ENCODE measurements at places on chromosomes 5 and 9.

DNA sequence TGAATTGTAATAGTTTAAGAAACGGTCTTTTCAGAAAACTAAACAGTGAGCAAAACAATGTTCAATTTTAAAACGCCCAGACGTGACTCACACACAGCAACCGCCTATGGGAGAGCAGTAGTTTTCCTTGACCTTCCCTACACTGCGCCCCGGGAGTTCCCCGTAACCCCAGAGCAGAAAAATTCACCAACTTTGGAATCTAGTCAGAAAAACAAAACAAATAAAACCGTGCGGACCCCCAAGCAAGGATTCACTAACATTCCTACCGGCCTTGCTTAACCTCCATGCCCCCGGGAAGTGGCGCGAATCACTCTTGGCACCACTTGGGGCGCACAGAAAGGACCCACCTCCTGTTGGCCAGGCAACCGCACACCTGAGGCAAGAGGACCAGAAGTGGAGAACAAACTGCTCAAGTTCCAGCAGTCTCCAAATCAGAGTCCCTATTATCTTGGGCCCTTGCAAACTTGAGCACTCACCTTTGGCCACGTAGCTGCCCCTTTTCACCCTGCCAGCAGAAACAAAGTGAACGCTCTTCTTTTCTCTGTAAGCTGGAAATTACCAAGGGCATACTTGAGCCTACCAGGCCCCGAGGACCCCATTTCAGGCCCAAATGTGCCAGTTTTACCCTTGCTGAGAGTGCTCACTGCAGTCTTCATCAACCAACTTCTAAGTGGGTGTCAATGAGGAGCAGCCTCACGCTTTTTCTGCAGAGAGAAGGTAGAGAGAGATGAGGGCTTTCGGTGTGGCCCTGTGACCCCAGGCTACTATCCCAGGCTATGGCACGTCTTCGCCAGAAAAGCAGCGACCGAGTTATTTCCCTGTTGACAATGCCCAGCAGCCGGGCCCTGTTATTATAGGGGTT lies 189.7 kb downstream of the MEF2C start:
- DNase-seq: no peak

GRCh38 chr5:147369742-147370374 lies 135.0 kb downstream of the STK32A start:
- DNase-seq: no peak

DNA sequence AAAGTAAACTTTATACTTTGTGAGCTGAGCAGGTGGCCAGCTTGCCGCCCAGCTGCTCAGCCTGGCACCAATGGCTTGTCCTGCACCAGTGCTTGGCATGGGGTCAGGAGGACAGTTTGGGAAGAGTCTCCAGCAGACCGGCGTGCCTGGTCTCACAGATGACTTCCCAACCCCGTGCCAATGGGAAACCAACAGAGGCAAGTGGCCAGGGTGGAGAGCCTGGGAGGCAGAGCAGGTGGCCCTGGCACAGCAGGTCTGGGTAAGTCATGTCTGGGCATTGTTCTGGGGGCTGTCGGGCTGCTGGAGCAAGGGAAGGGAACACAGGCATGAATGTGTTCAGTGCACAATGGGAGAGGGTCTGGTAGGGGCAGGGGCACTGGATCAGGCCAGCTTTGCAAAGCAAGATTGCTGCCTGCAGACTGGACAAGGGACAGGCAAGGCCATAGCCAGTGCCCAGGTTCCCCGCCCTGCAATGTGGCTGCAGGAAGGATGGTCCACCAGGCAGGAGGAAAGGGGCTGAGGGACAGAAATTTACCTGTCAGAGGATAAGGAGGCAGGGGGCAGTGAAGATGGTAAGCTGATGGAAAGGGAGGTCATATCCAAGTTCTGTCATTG lies 76.2 kb upstream of the ALDH1B1 start:
- DNase-seq: no peak

GRCh38 chr9:20566401-20566800 lies 55.9 kb downstream of the MLLT3 start:
- DNase-seq: no peak

DNA sequence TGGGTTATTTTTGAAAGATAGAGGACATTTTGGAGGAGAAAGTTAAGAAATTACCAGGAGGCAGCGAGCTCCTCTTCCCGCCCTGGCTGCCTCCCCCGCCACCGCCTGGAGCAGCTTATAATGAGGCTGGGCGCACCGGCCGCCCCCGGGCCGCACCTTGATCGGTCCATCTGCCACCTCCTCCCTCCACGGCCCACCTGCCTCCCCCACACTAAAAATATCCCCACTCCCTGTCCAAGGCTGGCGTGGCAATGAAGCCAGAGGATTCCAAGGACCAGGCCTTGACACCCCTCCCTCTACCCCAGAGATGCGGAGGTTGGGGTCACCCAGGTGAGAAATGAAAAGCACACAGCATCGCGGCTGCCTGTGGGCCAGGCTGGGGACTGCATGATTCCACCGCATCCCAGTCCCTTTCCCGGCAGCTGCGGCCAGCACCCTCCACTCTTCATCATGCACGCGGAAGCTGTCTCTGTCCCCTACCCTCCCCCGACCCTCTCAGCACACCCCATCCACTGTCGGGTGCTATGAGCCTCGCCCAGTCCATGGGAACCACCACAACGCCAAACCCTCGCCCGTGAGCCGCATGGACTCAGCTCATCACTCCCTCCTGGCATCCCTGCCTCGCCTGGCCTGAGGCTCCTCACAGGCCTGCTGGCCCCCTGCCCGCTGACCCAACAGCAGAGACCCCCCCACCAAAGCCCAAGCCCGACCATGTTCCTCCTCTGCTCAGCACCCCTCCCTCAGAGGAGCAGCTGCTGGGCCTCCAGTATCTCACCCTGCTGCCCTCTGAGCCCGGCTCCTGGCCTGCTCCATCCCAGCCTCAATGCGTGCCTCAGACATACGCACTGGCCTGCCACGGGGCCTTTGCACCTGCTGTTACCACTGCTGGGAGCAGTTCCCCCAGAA lies 50.0 kb downstream of the SARDH start:
- no peak for DNase-seq

DNA sequence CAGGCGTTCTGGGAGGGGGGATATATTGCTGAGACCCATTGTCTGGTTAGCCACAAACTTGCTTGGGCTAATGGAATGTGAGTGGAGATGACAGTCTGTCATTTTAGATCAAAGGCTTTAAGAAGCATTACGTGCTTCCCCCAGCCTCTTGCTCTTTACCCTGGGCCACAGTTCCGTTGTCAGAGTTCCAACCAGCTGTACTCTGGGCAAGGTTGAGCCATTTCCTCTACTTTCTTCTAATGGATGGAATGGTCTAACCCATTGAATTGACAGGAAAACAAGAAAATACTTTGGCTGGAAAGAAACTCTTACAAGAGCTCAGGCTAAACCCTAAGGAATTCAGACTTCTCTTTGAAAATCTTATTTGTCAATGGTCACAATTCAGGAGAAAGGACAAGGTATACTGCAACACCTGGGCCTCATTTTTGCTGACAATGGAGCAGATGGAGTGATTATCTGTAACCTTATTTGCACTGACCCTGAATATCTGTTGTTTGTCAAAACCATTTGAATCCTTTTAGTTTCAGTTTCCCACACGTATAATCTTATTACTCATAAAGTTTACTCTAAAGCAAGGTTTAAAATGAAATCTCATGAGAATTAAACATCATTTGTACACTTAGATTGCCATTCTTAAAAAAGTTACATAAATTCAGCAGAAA lies 231.4 kb downstream of the PDE4D start:
- DNase-seq: no peak

DNA sequence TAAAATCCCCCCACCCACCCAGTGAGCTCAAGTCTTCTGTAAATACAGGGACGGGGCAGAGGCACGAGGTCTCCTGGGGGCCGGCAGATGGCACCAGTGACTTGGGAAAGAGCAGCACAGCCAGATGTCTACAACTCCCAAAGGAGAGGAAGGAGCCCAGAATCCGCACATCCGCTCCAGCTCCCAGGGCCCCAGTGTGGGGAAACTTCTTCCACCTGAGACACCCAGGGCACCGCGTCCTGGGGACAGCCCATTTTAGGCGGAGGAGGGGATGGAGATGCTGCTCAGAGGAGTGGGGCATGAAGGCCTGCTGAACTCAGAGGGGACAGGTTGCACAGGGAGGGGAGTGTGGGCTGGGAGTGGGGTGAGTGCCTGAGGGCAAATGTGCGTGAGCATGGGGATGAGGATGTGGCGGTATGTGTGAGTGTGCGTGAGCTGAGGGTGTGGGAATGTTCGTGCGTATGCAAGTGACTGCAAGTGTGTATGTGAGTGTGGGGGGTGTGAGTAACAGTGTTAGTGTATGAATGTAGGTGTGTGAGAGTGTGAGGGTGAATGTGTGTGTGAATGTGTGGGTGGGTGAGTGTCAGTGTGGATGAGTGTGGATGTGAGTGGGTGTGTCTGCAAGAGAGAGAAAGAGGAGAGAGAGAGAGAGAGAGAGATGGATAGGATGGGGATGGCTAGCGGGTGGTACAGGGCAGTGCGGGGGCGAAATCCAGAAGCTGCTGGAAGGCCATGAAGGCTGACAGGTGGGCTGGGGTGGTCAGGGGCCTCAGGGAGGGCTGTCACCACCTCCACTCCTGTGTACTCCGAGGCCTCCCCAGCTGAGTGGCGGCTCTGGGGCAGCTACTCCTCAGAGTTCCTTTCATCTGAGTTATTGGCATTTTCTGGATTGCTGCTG lies 63.5 kb downstream of the DUSP1 start:
- no peak for DNase-seq

- no peak for DNase-seq
These were observed 174.0 kb upstream of the IL12B start for GRCh38 chr5:159504106-159504856.

DNA sequence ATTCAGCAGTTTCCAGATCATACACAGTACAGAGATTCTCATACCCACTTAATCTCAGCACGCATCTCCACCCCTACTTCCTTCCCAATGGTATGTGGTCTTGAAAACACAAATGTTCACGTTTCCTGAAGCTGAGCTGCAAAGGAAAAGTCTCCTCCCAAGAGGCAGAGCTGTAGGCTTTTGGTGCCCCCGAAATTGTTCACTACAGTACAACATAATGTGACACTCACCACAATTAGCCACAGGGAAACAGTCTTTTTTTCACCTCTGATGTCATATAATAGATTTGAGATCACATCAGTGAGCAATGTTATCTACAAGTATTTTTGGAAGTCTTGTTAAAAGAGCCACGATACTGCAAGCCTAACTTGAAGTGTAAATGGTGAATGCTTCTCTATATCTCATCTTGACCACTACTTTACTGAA lies 40.2 kb downstream of the NFIB start:
- no peak for DNase-seq

GRCh38 chr5:175032741-175033151 lies 308.4 kb downstream of the MSX2 start:
- DNase-seq: no peak

DNA sequence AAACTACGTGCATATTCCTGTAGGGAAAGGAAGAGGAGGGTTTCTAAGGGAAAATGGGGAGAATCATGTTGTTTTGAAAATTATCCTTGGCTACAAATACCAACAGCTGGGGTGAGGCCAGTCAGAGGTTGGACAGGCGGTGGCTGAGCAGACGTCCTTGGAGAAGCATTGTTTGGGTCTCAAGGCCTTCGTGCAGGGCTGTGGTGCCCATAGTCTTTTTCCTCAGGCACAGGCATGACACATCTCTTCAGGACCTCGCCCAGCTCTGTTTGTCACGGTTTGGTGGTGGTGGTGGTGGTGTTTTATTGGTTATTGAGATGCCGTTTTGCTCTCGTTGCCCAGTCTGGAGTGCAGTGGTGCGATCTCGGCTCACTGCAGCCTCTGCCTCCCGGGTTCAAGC lies 27.8 kb upstream of the EGFL7 start:
- DNase-seq: no peak

GRCh38 chr9:123168586-123168985 lies 99.8 kb downstream of the STRBP start:
- DNase-seq: no peak

DNA sequence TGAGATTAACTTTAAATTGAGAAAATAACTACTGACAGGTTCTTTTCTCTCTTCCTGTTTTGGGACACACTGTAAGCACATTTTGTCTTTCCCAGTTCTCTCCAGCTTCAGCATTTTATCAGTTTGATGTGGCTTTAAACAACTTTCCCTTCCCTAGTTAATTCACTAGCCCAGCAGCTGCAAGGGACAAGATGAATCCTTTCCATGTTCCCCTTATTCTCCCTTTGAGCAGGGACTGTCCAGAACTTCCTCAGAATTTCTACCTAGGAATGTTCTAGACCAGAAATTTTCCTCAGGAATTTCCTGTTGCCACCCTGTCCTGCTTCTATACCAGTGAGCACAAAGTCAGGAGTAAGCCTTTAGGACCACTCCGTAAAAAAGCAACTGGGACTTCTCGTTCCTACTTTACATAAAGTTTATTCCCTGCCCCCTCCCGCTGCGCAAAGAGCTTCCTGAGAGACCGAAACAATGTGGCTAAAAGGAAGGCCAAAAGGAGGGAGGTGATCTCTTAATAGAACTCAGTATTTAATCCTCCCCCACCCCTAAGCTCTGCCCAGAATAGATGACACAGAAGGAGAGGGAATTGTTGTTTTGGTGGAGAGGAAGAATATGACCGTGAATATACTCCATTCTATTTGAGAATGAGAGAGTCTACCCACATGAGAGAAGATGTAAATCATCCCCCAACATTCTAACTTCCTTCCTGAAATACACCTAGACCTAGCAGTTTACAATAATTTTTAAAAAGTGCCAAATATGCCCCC lies 61.9 kb downstream of the GLIS3 start:
- no peak for DNase-seq

DNA sequence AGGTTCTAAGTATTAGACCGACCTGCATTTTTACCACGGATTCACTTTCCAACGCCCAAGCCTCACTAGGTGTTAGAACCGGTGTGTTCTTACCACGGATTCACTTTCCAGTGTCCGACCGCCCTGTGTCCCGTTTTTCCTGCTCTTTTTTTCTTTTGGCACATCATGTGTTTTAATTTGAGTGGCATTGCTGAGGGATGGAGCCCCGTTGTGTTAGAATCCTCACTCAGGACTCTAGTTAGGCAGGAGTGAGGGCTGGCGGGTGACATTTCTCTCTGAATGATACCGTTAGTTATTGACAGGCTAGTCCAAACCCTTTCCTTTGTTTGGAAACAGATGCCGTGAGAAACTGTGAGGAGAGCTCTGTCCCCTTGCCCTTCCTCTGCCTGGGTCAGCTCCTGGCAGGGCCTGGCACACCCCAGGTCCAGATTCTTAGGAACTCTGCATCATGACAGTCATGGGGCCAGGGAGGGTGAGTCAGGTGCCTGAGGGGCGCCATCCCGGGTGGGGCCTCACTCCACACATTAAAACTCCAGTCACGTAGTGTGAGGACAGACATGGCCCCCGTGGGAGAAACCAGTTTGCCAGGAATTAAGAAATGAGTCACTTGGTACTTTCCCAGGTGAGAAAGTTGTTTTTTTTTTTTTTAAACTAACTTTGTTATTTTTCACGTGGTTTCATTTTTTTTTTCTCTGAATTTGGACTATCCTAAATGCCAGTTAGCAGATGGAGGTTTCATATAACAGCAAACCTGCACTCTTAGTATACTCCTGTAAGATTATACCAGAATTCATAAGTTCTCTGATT lies 15.8 kb downstream of the EXOC3 start:
- no peak for DNase-seq

DNA sequence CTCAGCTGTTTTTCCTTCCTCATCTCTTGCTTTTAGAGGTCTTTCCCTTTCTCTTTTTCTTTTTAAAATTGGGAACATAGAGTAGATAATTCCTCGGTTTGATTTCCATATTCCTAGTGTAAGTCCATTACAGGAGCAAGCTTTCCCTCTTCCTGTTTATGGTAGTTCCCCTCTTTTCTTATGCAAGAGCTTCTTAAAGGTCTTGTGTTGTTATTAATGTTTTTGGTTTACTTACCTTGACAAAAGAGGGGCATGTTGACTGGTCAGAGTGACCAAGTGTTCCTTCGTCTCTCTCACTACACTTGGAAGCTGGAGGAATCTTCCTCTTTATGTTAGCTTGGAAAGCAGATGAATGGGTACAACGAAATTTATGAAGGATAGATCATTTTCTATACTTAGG lies 8.3 kb downstream of the ATG10 start:
- DNase-seq: no peak
